ENCODE measurements at places on chromosomes 4 and X. TPM values are rescaled to one million over a fixed set of nuclear protein-coding genes. Genes with fewer than 3 reads are reported as not detected.

The OFD1 gene
- total RNA-seq = 5.3 TPM

The CXCR3 gene
- total RNA-seq = not detected

The HOPX gene
- 27.2 TPM for total RNA-seq

The TRIM75 gene
- not detected for total RNA-seq

The SMARCA1 gene
- 8.0 TPM for total RNA-seq

The RHOXF2 gene
- not detected for total RNA-seq

The NSUN7 gene
- total RNA-seq = 0.87 TPM

The TMSB15B gene
- total RNA-seq = 6.9 TPM

The SHOX gene
- 0.10 TPM for total RNA-seq

The KLHL4 gene
- total RNA-seq = 19.2 TPM

The UXT gene
- 122 TPM for total RNA-seq

The HMX1 gene
- not detected for total RNA-seq

The CFAP47 gene
- total RNA-seq = not detected

The CENPI gene
- 17.7 TPM for total RNA-seq

The SUPT20HL2 gene
- total RNA-seq = not detected

The KANTR gene
- 2.6 TPM for total RNA-seq

The HSPA4L gene
- 9.8 TPM for total RNA-seq

The MAGED4 gene
- total RNA-seq = 2.1 TPM

The VCX2 gene
- not detected for total RNA-seq

The NAP1L3 gene
- not detected for total RNA-seq

The FAT4 gene
- total RNA-seq = 19.2 TPM

The YY2 gene
- total RNA-seq = 0.49 TPM

The KLB gene
- under 0.01 TPM for total RNA-seq

The RTL3 gene
- total RNA-seq = 0.20 TPM

The CXCL5 gene
- 1.8 TPM for total RNA-seq

The TMSB15C gene
- 1.3 TPM for total RNA-seq

The P2RY8 gene
- 0.67 TPM for total RNA-seq

The NUDT10 gene
- 0.20 TPM for total RNA-seq
